ENCODE measurements at places on chromosomes 4 and X.

GRCh38 chrX:49176421-49177326 lies 5.0 kb downstream of the PLP2 start:
- DNase-seq, result no peak

DNA sequence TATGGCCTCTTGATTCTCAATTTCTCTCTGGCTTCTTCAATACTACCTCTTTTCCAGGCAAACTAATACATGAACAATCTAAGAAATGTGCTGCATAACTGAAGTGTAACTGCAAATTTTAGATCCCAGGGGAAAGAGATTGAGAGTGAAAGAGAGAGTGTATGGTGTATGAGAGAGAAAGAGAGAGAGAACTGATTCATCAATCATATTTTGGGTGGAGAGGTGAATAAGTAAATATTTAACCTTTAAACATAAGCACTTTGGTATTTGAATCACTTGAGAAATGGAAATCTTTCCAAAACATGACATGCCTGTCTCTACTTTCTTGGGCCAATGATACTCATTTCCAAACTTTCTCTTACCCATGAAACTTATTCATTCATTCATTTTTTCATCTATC lies 147.2 kb upstream of the DIPK2B start:
- DNase-seq, result peak; percentile 30

DNA sequence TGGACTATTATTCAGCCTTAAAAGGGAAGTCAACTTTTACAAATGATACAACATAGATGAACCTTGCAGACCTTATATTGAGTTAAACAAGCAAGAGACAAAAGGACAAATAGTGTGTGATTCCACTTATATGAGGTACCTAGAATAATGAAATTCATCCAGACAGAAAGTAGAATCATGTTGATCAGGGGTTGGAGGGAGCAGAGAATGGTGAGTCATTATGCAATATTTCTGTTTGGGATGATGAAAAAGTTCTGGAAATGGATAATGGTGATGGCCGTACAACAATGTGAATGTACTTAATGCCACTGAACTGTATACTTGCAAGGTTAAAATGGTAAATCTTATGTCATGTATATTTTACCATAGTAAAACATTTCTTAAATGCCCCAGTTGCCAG lies 22.1 kb downstream of the KIT start:
- DNase-seq, result no peak

- peak; percentile 91 for DNase-seq
Observed at GRCh38 chr4:123478859-123479345, 82.3 kb downstream of the SPRY1 start.

- no peak for DNase-seq
Observed at GRCh38 chr4:25857851-25858400, 4.9 kb downstream of the SEL1L3 start.

GRCh38 chr4:105215609-105216313 lies 69.1 kb downstream of the TET2 start:
- peak; percentile 49 for DNase-seq

- DNase-seq, result peak; percentile 73
Observed at GRCh38 chr4:73662709-73663546, 42.7 kb upstream of the RASSF6 start.

DNA sequence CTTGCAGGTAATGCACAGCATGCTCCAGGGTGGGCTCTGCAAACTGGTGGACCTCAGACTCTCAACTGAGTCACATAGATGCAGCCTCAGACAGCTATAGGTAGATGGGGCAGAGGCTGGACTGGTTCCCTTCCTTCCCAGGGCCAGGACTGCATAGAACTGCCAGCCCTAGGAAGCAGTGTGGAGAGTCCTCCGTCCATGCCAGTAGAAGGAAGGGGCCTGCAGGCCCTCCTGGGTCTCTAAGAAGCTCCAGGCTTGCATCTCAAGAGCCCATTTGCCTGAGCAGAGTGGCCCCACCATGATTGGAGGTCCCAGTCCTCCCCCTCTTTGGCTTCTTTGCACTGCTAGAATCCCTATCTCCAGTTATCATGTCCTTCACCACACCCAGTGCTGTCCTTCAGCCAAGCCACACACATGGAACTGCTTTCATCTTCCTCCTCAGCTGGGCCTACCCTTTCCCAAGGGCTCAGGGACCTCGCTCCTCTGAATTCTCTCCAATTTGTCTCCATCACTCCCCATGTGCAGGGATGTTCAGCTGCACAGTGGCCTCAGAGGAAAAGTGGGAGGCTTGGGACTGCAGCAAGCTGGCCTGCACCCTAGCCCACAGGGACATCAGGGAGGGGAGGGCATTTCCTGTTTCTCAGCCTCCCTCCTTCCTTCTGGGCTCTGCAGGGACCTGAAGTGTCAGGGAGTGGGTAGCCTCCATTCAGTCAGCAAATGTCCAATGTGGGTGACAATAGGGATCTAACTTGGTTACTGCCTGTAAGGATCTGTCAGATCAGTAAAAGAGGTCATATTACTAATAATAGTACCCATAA lies 146.0 kb downstream of the PJA1 start:
- DNase-seq, result no peak

GRCh38 chrX:10615931-10616774 lies 4.2 kb downstream of the MID1 start:
- peak; percentile 73 for DNase-seq

DNA sequence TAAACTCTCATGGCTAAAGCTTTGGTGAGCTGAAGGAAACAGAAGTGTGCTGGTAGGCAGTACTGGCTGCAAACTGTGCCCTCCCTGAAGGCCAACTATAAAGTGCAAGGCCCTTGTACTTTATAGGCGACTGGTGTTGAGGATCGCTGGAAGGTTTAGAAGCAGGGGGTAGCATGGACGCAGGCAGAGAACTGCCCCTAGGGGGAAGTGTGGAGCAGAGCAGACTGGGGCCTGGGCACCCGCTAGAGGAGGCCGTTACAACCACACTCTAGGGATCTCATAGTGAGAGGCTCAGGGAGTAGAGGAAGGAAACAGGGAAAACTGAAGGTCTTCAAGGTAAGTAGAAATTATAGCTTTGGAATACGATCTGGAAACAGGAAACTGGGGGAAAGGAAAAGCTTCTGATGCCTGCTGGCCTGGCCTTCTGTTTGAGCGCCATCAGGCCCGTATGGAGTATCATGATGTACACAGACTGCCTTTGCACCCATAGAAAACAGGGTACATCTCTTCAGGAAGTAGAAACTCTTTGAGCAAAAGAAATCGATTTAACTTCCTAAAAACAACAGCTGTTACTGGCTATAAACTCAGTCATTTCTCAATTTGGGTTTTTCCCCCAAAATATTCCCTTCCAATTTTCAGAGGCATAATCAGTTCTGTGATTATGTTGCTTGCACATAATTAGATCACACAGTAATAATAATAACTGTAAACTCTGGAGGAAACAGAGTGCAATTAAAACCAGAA lies 23.9 kb upstream of the TMSB4X start:
- DNase-seq, result no peak

DNA sequence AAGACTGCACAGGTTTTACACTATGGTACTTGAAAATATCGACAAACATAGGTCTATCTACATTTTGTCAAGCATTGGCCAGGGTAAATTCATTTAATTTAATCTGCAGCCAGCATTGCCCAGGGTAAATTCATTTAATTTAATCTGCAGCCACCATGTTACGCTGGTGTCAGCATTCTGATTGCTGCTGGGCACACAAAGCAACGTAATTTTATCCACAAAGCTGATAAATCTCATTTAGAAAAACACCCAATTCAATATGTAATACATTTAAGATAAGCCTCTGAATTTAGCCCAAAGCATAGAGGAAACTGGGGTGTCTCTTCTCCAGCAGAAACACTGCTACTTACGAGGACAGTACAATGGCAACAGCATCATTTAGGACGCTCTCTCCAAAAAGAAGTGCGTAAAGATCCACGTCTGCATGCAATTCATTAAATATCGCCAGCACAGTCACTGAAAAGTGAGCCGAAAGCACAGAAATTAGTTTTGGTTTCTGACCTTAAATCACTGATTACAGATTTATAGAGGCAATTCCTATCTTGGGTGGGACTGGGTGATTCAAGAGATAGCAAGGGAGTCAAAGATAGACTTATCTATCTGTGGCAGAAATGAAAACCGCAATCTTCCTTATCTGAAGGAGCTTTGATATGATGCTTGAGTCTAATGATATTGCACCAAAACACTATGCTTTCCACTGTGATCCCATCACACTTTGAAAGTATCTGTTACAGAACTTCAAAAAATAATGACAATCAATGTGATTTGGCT lies 88.8 kb downstream of the CHST7 start:
- no peak for DNase-seq

- DNase-seq, result peak; percentile 48
Observed at GRCh38 chr4:140266958-140267568, 106.4 kb upstream of the SCOC start.

DNA sequence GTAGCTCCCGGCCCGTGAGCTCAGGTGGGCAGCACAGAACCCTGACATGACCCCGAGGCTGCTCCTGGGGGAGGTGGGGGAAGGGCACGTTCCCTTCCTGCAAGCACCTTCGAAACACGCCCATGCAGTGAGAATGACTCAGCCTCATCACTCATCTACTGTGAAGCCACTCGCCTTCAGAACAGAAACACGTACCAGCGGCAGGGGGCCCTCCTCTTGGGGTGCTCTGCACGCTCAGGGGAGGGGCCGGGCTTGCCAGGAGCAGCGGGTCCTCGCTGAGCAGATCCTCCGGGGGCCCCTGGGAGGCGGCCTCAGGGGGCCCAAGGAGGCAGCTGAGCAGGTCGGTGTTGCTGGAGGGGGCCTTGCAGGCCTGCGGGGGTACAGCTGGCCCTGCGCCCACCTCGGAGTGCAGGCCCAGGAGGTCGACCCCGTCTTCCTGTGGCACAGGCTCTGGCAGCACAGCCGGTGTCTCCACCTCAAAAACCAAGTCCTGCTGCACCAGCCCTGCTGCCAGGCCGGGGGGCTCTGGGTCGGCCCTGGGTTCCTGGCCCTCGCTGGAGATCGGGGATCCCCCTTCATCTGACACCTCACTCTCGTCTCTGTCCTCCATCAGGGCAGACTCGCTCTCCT lies 40.9 kb upstream of the CPLX1 start:
- no peak for DNase-seq

GRCh38 chrX:98068024-98068580 lies 1184.4 kb downstream of the RPA4 start:
- no peak for DNase-seq

DNA sequence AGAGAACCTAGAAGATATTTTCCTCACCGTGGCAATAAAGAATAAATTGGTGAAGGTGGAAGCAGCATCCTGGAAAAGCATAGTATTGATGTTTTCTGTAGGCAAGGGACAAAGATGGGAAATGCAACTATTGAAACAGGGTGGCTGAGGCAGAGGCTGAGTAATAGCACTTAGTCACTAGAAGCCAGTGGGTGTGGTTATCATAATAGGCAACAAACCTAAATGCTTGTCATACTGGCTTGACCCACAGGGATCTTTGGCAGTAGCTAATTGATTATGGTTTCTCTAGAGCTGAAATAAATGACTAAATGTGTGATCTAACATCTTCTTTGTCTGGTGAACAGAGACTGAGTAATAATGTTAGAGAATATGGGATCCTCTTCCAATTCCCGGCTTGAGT lies 353.6 kb upstream of the RPS6KA3 start:
- peak; percentile 39 for DNase-seq

GRCh38 chr4:14234307-14234706 lies 606.8 kb upstream of the BOD1L1 start:
- DNase-seq, result no peak

GRCh38 chr4:10051517-10052135 lies 30.3 kb upstream of the SLC2A9 start:
- DNase-seq, result no peak

DNA sequence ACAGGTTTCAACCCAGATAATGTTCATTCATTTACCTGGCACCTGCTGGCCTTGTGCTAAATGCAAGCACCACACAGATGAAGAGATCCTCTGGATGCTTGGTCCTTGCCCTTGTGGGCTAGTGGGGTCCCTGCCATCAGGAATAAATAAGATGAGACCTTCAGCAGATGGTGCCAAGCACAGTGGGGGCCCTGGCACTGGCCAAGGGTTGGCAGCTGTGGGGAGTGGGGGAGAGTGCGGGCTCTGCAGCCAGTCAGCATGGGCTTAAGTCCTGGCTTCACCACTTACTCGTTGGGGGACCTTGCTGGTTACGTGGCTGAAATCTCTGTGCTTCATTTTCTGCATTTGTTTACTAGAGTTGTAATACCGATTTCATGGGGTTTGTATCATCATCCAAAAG lies 6.9 kb downstream of the LAP3 start:
- DNase-seq, result no peak

DNA sequence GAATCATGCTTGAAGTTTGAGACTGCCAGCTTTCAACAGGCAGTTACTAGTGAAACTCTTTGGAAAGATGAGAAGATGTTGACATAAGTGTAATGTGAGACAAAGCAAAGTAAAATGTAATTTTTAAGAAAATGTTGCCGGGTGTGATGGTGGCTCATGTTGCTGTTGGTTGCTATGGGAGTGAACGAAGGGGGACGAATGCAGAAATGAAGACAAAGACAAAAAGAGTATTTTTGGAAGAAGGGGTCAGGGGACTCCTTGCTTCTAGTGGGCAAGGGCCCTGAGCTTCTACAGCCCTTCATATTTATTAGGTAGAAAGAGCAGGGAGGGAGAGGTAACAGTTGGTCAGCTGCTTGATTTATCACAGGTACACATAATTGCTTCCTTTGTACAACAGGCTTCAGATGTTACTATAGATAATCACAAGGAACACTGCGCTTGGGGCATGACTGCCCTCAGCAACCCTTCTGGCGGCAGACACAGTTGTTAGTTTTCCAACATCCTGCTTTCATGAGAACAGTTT lies 11.9 kb upstream of the UGDH start:
- DNase-seq, result no peak

GRCh38 chr4:169948271-169948670 lies 77.9 kb downstream of the MFAP3L start:
- no peak for DNase-seq

DNA sequence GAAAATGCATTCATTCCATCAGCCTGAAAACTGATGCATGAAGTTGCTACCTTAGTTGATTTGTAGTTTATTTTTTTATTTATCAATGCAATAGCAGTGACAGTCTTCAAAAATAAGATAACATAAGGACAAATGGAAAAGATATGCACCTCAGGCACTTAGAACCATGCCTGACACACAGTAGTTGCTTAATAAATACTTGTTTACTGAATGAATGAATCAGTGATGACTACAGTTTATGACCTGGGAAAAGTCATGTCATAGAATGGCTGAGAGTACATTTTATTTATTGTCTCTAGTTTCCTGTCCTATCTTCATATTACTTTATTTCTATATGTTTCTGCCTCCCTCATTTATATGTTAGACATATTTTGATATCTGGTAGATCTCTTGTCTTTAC lies 171.8 kb downstream of the TLL1 start:
- no peak for DNase-seq

All from EH (cell line).